ENCODE measurements at places on chromosomes 13 and 19. TPM values are rescaled to one million over a fixed set of nuclear protein-coding genes. Genes with fewer than 3 reads are reported as not detected.

DNA sequence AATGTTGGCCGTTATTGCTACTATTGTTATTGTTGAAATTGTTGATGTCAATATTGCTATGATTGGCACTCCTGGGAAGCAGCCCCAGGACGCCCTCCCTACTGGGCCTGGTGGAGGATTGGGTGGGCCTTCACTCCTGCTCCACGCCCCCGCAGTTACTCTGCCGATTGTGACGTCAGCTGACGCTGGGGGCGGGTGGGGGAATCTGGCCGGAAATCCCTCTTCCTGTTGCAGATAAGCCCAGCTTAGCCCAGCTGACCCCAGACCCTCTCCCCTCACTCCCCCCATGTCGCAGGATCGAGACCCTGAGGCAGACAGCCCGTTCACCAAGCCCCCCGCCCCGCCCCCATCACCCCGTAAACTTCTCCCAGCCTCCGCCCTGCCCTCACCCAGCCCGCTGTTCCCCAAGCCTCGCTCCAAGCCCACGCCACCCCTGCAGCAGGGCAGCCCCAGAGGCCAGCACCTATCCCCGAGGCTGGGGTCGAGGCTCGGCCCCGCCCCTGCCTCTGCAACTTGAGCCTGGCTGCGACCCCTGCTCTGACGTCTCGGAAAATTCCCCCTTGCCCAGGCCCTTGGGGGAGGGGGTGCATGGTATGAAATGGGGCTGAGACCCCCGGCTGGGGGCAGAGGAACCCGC is at the start of gene ETV2:
ETV2 (plus strand) TSS at position 231 of the 637 bp plus-strand sequence. CDS start 716 bp downstream, outside the sequence.
- DNase-seq: no peak

DNA sequence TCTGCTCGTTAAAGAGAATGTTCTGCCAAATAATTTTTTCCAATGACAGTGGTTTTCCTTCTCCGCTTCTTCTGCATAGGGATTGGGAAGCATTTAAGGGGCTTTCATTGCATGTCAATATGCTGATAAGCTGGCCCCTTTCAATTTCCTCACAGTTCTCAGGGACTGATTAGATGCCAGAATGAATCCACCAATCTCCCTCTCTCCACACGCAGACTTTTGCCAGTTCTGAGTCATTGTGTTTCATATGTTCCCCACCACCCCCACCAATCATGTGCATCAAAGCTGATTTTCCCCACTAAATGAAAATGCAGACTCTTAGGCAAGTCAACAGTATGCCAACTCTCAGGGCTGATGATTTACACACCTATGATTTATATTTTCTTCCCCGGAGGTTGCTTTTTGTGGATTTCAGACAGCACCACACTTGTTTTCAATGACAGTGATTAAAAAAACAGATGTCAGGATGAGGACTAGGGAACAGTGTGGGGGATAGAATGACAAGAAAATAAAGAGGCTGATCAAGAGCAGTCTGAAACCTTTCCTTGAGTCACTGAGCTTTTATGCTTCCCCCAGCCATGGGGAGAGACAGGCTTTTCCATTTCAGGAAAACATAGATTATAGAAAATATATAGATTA is 47.9 kb upstream of the C13orf42 start:
- no peak for DNase-seq

The KCNRG gene
- total RNA-seq: 0.19 TPM

DNA sequence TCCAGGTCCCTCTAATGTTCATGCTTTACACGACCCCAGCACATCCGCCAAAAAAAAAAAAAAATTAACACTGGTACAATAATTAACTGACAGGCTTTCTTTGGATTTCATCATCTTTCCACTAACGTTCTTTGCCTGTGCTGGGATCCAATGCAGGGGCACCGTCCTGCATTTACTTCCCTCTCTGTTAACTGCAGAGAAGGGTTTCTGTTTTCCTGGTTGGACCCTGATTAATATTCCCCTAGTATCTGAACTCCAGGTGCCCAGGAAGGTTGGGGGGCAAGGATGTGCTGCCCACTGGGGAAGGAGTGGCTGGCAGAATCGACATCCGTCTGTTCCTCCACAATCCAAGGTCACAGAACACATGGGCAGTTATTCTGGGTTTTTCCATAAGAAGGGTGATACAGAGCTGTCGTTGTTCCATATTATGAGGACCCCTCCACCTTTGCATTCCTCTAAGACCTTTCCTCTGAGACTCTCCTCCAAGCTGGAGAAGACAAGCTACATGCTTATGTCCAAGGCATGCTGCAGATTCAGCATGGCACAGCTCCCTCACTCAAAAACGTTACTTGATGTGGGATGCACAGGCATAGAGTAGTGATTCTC is 4.5 kb upstream of the LAIR1 start:
- no peak for DNase-seq

DNA sequence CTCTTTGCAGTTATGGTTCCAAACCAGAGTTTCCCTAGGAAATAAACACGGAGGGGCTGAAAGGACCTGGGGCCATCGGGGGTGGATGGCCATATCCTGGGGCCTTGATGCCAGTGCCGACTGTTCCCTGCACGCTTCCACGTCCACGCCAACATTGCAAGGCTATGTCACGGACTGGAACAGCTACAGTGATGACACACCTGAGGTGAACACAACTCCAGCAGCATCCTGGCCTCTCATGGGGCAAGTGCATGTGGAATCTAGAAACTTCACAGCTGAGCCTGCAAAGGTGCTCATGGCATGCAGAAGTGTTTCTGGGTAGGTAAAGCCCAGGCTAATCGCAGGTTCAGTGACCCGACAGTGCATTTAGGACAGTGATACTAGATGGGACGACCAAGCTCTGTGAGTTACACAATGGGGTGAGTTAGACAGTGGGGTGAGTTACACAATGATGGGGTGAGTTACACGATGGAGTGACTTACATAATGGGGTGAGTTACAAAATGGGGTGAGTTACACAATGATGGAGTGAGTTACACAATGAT is 52.0 kb upstream of the GAS6 start:
- DNase-seq: no peak

The PIBF1 gene
- total RNA-seq: 20.3 TPM

DNA sequence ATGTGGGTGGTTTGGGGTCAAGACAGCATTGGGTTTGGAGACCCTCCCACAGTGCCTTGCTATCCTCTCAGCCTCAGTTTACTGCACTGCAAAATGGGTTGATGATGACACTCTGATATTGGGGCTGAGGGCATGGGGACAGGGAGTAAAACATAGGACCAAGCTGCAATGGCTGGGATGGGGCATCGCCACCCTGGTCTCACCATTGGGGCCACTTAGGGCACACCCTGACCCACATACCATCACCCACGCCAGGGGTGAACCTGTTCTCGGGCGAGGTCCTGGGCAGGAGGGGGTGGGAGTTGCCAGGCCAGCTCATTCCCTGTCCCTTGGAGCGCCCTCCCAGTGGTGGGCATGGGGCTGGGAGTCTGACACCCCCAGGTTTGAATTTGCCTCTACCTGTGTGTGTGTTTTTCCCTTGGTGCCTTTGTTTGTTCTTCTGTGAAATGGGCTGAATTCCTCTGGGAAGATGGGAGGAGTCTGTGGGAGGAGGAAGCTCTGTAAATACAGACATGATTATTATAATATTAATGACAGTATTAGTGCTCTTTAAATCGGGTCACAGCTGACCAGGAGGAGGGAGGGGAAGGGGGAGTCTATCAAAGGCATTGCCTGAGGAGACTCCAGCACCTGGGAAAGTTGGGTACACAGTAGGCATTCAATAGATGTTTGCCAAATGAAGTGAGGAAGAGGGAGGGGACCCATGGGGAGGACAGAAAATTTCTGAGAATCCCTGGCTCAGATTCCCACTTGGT is 2.2 kb upstream of the FCHO1 start:
- DNase-seq: no peak

DNA sequence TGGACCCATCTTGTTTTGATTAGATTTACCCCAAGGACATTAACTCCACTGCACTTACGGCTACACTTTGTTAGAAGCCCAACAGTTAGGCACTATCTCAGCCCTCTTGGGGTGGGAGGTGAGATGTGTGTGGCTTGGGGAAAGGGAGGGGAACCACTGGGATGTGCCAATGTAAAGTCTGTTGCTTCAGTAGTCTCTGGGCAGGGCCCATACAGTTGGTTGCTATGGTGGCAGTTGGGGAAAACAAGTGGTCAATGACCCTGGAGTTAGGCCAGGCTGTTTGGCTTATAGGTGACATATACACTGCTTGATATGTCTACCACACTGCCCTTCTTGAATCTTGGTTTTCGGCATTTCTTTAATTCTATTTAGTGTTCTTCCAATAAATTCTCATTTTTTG is 8.9 kb upstream of the RB1 start:
- no peak for DNase-seq

DNA sequence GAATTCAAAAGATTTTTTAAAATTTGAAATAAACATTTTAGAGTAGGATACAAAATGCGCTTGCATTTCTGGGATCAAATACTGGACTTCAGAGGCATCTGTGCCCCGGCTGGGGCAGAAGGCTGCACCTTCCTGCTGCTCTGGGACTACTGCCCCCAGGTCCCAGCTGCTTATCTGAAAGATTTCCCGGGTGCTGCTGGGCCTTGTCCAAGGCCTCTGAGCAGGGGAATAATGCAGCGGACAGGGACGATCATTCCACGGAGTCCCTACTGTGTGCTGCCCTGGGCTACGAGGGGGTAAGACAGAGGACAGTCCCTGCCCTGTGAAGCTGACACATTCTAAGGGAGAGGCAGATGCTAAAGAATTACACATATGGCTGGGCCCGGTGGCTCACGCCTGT is 33.1 kb upstream of the NCCRP1 start:
- DNase-seq: no peak

The ATP8B3 gene
- 1.5 TPM for total RNA-seq

The TEX101 gene
- not detected for total RNA-seq

The PPFIA3 gene
- 3.8 TPM for total RNA-seq

The IQCN gene
- total RNA-seq: 0.92 TPM

The GAS6 gene
- total RNA-seq: 165 TPM

The SIAH3 gene
- 0.10 TPM for total RNA-seq

- DNase-seq: no peak
These were observed 77.4 kb upstream of the DOCK9 start for GRCh38 chr13:99055281-99055680.

GRCh38 chr13:109922518-109922917 is 136.1 kb upstream of the IRS2 start:
- no peak for DNase-seq

DNA sequence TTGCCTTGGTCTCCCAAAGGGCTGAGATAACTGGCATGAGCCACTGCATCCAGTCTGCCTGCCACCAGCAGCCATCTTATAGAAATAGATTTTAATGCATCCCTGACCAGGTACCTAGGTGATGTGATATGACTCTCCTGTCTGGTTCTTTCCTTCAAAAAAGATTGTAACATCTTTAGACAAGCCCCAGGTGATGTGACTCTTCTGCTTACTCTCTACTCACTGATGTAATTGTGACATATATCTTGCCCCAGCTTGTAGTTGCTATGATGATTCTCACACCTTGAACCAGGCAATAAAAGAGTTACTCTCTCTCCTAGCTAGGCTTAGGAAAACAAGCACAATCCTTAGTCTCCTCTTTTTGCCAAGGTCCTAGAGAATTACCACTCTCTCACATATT is 30.6 kb upstream of the ZNF681 start:
- DNase-seq: no peak

- DNase-seq: no peak
These were observed 106.0 kb downstream of the USP12 start for GRCh38 chr13:27065582-27065981.

The SPINT2 gene
- 83.5 TPM for total RNA-seq

The ZNF175 gene
- 8.5 TPM for total RNA-seq

DNA sequence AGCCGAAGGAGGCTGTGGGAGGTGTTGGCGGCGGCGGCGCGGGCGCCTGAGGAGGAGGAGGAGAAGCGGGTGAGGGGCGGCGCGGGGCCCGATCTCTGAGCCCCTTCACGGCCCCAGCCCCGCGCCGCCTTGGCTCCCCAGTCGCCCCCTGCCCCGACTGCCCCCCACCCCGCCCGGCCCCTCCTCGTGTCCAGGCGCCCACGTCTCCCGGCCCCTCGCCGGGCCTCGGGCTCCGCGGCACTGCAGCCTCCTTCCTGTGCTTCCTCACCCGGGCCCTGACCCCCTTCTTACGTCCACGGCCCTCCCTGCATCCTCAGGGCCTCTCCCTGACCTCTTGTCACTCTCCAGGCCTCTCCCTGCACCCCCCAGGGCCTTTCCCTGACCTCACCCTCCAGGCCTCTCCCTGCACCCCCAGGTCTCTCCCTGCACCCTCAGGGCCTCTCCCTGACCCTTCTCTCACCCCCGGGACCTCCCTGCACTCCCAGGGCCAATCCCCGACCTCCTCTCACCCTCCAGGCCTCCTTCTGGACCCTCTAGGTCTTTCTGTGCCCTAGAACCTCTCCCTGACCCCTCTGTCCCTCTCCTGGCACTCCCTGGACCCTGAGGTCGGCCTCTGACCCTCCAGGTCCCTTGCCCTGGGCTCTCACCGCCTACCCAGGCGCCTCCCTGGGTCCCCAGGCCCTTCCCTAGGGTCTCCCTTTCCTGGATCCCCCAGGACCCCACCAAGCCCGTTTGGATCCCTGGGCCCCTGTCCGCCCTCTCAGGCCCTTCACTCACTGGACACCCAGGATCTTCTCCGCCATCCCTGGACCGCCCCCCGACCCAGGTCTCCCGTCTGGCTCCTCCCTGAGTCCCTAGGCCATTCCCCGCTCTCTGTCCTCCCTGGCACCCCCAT is 460 bp downstream of the KMT5C start:
- DNase-seq: no peak

- no peak for DNase-seq
These were observed at the start of gene CEACAM4 for GRCh38 chr19:41626877-41627276. Gene CEACAM4 (minus strand): TSS chr19:41627074. CDS start chr19:41626963, 111 bp downstream.

DNA sequence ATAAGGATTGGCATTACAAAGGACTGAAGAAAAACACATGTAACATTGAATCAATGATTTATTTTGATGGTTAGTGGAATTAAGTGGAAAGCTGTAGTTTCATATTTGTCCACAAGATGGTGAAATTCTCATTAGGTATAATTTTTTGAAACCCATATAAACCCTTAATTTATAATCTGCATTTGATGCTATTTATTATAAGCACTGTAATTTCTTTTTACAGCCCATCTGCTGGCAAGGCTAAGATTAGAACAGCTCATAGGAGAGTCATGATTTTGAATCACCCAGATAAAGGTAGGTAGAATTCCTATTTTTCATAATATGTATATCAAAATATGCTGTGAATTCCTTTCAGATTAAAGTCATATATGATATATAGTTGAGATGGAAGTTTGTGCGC is 62.2 kb downstream of the DNAJC15 start:
- DNase-seq: no peak

- DNase-seq: peak; percentile 22
These were observed 164.7 kb downstream of the KATNAL1 start for GRCh38 chr13:30142486-30143211.

DNA sequence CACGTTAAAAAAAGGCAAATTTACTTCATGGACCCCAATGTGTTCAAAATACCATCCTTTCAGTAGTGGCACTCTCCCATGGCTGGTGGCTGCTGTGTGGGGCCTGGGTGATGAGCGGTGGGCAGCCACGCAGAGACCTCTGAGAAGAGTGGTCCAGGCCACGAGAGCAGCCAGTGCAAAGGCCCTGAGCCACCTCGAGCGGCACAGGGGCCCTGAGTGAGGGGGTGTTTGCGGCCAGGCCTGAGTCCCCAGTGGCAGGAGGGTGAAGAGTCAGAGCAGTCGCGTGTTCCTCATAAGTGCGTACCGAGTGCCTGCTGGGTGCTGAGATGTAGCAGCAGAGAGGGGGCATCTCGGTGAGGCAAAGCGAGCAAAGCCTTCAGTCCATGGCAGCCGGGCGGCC is 7.0 kb downstream of the ZNF444 start:
- no peak for DNase-seq

The SLC7A10 gene
- not detected for total RNA-seq

- no peak for DNase-seq
These were observed 73.1 kb downstream of the LATS2 start for GRCh38 chr13:20988033-20988908.
